ENCODE measurements at places on chromosomes 3 and 15.

- DNase-seq: no peak
Observed at GRCh38 chr3:134337511-134338200, 36.6 kb downstream of the AMOTL2 start.

DNA sequence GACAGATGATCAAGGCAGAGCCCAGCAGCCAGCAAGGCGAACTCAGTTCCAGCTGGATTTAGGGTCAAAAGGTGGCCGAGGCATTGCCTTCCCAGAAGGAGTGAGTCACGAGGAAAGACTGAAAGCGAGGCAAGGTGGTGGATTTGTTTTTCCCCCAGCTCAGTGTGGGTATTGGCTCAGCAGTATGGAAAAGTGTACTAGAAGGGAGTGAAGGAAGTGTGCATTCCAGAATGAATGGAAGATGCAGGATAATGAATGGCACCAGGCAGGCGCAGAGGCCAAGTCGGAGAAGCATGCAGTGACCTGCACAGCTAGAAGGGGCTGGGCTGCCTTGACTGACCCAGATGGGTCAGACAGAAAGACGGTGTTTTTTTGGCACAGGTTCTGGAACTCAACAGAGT is 46.3 kb downstream of the FOXP1 start:
- no peak for DNase-seq

DNA sequence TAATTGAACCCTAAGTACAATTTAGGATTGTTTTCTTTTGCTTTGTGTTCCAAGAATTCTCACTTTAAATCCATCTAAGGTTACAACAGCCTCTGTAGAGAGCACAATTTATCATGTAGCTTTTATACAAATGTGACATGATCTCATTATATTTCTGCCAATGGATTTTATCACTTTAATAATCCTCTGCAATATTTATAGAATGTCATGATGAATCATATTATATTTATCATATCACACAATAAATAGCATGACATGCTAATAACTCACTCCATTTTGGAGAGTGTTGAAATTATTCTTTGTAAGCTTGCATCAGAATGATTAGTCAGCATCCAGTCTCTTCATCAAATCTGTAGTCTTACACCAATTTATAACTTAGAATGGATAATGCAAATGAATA is 280.6 kb upstream of the ZNF717 start:
- no peak for DNase-seq

DNA sequence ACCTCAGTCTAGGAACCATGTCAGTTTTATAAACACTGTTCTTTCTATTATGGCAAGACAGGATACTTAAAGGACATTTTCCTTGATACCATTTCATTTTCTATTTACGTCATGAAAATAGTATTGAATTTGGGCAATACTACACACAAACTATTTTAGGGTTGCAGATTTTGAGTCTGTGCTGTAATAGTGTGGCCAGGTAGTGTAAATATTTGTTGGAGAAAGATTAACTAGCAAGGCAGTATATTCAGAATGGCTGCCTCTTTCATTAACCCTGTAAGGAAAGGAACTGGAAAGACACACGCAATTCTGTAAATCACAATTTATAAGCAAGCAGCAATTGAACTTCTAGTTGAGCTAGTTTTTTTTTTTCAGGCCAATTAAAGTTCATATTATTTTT is 2.0 kb downstream of the CTXND1 start:
- DNase-seq: no peak

DNA sequence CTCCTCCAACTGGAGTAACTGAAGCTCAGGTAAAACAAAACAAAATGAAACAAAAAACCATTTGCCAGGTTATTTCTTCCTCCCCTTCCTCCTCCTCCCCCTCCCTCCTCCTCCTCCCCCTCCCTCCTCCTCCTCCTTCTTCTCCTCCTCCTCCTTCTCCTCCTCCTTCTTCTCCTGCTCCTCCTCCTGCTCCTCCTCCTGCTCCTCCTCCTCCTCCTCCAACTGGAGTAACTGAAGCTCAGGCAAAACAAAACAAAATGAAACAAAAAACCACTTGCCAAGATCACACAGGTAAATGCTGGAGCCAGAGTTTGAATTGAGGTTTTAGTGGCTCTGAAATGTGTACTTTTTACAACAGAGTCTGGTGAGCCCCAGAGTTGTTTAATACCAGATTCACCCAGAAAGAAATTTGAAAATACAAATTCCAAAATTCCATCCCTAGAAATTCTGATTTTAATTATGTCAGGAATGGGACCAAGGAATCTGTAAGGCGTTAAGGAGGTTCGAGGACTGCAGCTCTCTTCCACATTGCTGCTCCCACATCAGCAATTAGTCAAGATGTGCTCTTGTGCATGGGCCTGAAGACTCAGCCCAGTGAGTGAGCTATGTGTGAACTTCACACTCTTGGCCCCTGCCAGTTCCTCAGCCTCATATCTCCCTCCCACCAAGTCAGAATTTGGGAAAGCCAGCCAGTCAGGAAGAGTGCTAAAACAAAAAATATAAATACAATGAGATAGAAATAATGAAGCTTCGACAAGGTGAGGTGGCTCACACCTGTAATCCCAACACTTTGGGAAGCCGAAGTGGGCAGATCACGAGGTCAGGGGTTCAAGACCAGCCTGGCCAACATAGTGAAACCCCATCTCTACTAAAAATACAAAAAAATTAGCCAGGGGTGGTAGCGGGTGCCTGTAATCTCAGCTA is 31.6 kb upstream of the ZNF770 start:
- DNase-seq: no peak

DNA sequence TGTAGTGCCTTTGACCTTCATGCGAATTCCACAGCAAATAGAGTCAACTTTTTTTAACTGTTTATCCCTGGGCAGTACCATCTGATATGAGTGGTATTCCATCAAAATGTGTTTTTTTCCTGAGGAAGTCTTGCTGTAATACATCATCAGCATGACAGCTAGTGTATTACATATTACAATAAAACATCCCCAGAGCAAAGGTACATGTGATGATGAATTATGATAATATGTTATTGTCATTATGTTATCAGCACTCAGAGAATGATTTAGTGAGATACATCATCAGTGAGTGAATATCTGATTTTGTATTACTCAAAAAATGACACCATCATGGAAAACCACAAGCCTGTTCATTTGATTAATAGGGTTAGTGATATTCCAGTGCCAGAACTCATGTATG is 69.7 kb upstream of the ARL6 start:
- DNase-seq: no peak

- DNase-seq: no peak
Observed at GRCh38 chr3:140686128-140686527, 8.3 kb downstream of the TRIM42 start.

DNA sequence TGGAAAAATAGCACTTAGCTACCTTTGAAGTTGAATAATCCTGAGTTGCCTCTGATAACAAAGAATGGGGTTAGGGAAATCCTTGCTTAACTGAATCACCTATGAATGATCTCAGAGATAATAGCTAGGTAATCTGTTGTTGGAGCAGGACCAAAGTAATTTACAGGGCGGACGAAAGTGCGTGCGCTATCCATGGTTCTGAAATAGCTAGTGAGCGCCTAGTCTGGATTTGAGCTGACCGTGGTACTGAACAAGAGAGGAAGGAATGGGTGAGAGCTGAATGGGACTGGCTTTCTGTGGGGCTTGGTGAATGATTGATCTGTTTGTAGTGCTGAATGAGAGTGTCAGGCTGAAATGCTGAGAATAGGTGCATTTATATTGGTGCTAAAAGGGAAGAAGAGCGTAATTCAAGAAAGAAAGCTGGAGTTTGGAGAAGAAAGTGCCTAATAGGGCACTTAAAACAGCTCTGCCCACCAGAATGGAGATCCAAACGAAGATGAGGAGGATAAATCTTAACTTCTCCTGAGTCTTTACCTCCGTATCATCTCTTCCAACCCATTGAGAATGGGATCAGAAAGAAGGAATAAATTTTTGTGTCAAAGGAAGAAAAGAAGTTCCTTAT is 10.1 kb downstream of the SCN10A start:
- DNase-seq: no peak

DNA sequence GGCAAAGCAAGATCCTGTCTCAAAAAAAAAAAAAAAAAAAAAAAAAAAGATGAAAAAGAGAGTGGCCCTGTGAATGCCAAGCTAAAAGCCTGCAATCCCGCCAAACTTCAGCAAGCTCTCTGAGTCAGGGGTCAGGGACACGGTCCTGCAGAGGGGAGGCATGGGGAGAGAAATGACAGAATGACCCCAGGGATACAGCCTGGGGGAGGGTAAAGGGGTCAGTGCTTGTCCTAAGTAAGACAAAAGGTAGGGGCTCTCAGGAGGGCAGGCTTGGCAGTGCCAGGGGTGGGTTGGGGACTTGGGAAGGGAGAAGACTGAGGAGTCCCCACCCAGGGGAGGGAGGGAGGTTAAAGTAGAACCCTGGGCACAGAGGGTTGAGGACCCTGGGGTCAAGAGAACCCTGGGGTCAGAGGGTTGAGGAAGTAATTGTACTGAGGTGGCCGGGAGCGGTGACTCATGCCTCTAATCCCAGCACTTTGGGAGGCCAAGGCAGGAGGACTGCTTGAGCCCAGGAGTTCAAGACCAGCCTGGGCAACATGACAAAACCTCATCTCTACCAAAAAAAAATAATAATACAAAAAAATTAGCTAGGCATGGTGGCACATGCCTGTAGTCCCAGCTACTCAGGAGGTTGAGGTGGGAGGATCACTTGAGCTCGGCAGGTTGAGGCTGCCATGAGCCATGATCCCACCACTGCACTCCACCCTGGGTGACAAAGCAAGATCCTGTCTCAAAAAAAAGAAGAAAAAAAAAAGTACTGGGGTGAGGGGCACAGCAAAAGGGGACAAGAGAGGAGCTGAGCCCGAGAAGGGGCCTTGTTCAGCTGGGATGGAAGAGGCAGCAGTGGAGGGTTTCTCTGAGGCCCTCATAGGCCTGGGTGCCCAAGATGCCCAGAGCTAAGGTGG is 5.2 kb upstream of the SEMA3B start:
- DNase-seq: no peak

DNA sequence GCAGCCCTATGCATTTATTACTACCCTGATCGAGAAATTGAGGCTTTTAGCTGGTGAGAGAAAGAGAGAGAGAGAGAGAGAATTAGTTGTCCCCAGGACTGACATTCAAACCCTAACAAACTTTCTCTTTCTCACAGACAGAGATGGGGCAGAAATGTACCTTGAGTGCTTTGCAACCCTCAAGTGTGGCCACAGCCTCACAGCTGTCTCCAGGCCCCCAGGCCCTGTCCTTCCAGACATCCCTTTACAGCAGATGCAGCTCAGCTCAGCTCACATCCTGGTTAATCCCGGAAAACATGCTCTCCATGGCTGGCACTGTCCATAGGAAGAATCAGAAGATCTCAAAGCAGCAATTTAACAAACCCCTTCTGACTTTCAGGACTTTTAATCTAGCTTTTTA is 67.6 kb downstream of the DCLK3 start:
- no peak for DNase-seq

DNA sequence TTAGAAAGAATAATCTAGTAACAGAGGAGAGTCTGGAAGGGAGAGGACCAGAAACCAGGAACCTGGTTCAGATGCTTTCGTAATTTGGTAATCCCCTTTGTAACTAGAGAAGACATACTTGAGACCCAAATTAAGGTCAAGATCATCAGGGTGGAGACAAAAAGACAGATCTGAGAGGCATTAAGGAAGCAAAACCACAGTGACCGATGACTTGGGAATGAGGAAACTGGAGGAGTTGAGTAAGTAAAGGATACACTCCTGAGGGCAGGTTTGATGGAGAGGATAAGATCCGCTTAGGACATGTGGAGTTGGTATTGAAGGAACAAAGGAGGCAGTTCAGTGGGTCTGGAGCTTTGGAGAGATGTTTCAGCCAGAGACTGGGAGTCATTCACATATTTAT is 23.6 kb upstream of the BCL2A1 start:
- DNase-seq: no peak

DNA sequence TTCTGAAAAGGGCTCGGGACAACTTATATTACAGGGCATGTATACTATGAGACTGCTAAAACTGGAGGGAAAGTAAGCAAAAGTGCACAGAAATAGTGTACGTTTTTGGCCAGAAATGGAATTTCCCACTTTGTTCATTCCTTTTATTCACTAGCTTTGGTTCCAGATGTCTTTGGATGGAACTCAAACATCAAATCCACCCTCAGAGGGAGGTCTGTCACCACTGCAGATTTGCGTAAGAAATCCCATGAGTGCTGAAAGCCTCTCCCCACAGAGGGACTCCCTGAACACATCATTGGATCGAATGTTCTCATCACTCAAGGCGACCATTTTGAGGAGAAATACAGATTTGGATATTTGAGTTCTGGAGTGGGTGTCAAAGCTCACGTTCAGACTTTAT is 71.6 kb downstream of the FEM1B start:
- DNase-seq: no peak

GRCh38 chr15:64134345-64134829 is 17.1 kb upstream of the SNX22 start:
- no peak for DNase-seq

- no peak for DNase-seq
Observed at GRCh38 chr15:96345560-96346399, 15.3 kb downstream of the NR2F2 start.

DNA sequence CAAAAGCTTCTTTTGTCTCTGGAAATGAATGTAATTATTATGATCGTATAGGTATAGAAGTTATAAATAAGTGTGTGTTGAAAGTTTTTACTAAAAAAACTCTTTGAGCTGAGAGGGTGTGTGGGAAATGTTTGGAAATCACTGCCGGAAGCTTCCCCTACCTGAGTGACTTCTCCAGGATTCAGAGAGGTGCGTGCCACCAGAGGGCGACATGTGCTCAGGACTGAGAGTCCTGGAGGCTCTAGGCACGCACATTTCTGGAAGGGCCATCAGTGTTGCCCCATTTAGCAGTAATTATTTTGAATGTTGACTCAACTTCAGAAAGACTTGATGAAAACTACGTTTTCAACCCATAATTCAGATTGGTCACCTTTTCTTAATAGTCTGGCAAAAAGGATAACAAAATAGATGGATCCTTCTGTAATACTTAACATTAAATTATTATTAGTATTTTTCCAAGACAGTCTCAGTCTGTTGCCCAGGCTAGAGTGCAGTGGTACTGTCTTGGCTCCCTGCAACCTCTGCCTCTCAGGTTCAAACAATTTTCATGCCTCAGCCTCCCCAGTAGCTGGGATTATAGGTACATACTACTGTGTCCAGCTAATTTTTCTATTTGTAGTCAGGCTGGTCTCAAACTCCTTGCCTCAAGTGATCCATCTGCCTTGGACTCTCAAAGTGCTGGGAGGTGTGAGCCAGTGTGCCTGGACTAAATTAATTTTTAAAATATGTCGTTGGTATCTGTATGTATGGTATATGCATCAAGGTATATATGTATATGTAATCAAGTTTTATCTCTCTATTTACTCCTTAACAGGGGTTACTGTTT is 34.5 kb downstream of the GPR171 start:
- DNase-seq: peak; percentile 84

GRCh38 chr3:52134761-52135160 is 19.5 kb downstream of the POC1A start:
- no peak for DNase-seq

DNA sequence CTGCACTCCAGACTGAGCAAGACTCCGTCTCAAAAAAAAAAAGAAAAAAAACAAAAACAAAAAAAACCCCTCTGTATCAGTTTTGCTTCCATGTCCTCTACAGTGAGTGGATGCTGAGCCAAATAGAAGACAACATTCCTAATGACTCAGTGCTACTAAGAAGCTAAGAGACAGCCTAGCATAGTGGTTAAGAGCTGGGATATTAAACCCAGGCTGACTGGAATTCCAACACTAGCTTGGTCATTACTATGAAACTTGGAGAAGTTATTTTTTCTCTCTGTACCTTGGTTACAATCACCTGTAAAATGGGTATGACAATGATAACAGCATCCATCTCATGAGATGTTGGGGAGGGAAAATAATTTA is 60.9 kb upstream of the PYGO1 start:
- no peak for DNase-seq

GRCh38 chr15:41965441-41966413 is 6.6 kb downstream of the EHD4 start:
- no peak for DNase-seq

- DNase-seq: no peak
Observed at GRCh38 chr15:90646662-90647305, 70.4 kb upstream of the BLM start.
